ENCODE measurements at places on chromosomes 11 and 22. TPM values are rescaled to one million over a fixed set of nuclear protein-coding genes. Genes with fewer than 3 reads are reported as not detected.

The INS gene
- total RNA-seq: not detected

The FAM118B gene
- 19.0 TPM for total RNA-seq

The MN1 gene
- total RNA-seq: 7.0 TPM

The CRYAB gene
- 7,991 TPM for total RNA-seq

The TMEM134 gene
- total RNA-seq: 77.2 TPM

- no peaks in the 10 kb centered on the region for H3K4me1 ChIP-seq
- H3K36me3 ChIP-seq: no peaks in the 10 kb centered on the region
- peaks cover 28% of the 10 kb centered on the region for H3K27me3 ChIP-seq
- H3K27ac ChIP-seq: no peak overlapping the region
- H3K4me3 ChIP-seq: no peak overlapping the region
- DNase-seq: no peak
Measured at GRCh38 chr11:34575671-34576070, 45.2 kb upstream of the EHF start.

GRCh38 chr11:119173453-119173852 lies 4.9 kb downstream of the NLRX1 start:
- H3K4me3 ChIP-seq: no peak overlapping the region
- peaks cover 5% of the 10 kb centered on the region for H3K4me1 ChIP-seq
- no peak for DNase-seq
- H3K36me3 ChIP-seq: peaks cover 45% of the 10 kb centered on the region
- no peak overlapping the region for H3K27ac ChIP-seq

GRCh38 chr11:73156114-73156513 lies 14.0 kb upstream of the FCHSD2 start:
- no peaks in the 10 kb centered on the region for H3K27me3 ChIP-seq
- no peak for DNase-seq
- no peaks in the 10 kb centered on the region for H3K36me3 ChIP-seq
- H3K27ac ChIP-seq: no peak overlapping the region
- peaks cover 60% of the 10 kb centered on the region for H3K4me1 ChIP-seq
- no peak overlapping the region for H3K4me3 ChIP-seq

- H3K27me3 ChIP-seq: no peaks in the 10 kb centered on the region
- no peak for DNase-seq
- no peaks in the 10 kb centered on the region for H3K36me3 ChIP-seq
- H3K4me1 ChIP-seq: no peaks in the 10 kb centered on the region
Measured at GRCh38 chr22:36934418-36935312, 21.2 kb downstream of the CSF2RB start.

- peak; percentile 88 for DNase-seq
- H3K27ac ChIP-seq: no peak overlapping the region
- H3K4me3 ChIP-seq: no peak overlapping the region
- no peaks in the 10 kb centered on the region for H3K27me3 ChIP-seq
Measured at GRCh38 chr11:16820324-16821092, 82.1 kb downstream of the C11orf58 start.

DNA sequence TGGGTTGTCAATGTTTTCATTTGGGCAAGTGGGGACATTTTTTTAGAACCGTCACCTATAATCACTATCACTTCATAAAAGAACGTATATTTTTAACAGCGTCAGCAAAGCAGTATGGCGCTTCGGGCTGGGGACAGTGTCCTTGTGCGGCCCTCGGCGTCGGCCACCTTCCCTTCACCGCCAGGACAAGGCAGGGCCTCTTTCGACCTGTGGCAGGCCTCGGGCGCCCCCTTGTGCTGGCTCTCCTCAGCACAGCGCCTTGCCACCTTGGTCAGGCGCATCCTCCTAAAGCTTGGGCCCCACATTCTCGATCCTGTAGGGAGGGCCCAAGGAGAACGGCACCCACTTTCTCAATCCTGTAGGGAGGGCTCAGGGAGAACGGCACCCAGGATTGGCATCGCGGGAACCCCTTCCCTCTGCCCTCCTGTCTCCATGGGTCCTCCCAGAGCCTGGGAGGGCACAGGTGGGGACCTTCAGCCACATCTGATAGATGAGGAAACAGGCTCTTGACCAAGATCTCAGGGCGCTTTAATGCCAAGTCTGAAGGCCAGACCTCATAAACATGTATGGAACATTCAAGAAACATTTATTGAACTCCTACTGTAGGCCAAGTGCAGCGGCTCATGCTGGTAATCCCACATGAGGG lies 11.5 kb upstream of the FADD start:
- no peaks in the 10 kb centered on the region for H3K4me1 ChIP-seq
- H3K4me3 ChIP-seq: no peak overlapping the region
- DNase-seq: peak; percentile 74
- no peak overlapping the region for H3K27ac ChIP-seq
- H3K27me3 ChIP-seq: no peaks in the 10 kb centered on the region

- no peaks in the 10 kb centered on the region for H3K4me1 ChIP-seq
- H3K36me3 ChIP-seq: no peaks in the 10 kb centered on the region
- no peak for DNase-seq
- H3K27ac ChIP-seq: no peak overlapping the region
- no peak overlapping the region for H3K4me3 ChIP-seq
- H3K27me3 ChIP-seq: no peaks in the 10 kb centered on the region
Measured at GRCh38 chr11:78838417-78838816, 263.8 kb upstream of the NARS2 start.

GRCh38 chr11:46321757-46322156 lies 25.5 kb upstream of the DGKZ start:
- no peak overlapping the region for H3K4me3 ChIP-seq
- no peak overlapping the region for H3K27ac ChIP-seq
- DNase-seq: no peak

GRCh38 chr22:46115755-46116490 lies 34.4 kb upstream of the PPARA start:
- no peak for DNase-seq
- H3K4me3 ChIP-seq: no peak overlapping the region
- peaks cover 71% of the 10 kb centered on the region for H3K4me1 ChIP-seq
- peak overlapping the region; percentile 67 for H3K27ac ChIP-seq
- H3K36me3 ChIP-seq: peaks cover 31% of the 10 kb centered on the region

GRCh38 chr11:117449111-117449693 lies 121.5 kb downstream of the CEP164 start:
- H3K4me3 ChIP-seq: no peak overlapping the region
- H3K36me3 ChIP-seq: no peaks in the 10 kb centered on the region
- no peaks in the 10 kb centered on the region for H3K27me3 ChIP-seq
- no peak for DNase-seq
- no peaks in the 10 kb centered on the region for H3K4me1 ChIP-seq

DNA sequence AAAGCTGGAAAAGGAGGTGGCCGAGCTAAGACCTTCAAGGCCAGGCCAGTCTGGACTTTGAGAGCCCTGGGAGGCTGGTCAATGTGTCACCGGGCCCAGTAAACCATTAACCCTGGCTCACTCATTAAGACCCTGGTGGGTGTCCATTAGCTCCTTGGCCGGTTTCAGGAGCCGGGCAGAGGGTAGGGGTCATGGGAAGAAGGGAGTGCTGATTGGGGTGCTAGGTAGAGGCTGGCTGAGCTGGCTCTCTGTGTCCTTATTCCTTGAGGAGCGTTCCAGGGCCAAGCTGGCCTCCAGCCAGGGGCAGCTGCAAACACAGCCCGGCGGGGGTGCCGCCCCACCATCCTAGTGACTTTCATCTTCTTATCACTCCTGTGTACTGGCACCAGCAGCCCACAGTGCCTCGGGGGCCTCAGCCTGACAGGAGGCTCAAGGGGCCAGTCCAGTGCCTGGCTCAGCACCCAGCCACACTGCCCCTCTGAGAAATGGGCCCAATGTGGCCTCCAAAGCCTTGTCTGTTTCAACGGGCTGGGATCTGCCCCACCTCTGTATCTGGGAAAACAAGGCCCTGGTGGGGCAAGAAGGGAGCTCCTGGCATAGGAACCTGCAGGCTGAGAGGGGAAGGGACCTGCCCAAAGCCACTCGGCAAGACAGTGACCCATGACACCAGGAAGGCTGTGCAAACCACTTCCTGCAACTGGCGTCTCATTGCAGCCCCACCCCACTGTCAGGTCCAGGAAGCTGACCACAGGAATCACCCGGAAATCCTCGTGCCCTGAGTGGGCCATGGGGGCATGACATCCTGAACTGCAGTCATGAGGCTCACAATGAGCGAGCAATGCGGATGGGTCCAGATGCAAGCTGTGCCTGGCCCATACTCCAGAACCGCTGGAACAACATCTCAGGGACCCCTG lies 15.1 kb upstream of the RGL4 start:
- no peaks in the 10 kb centered on the region for H3K36me3 ChIP-seq
- no peak overlapping the region for H3K27ac ChIP-seq
- H3K4me3 ChIP-seq: no peak overlapping the region

- no peak overlapping the region for H3K27ac ChIP-seq
- no peaks in the 10 kb centered on the region for H3K27me3 ChIP-seq
- no peaks in the 10 kb centered on the region for H3K36me3 ChIP-seq
- H3K4me1 ChIP-seq: no peaks in the 10 kb centered on the region
- no peak for DNase-seq
- H3K4me3 ChIP-seq: no peak overlapping the region
Measured at GRCh38 chr11:32297611-32298011, 137.7 kb downstream of the WT1 start.

- DNase-seq: no peak
- H3K36me3 ChIP-seq: no peaks in the 10 kb centered on the region
- no peak overlapping the region for H3K4me3 ChIP-seq
- H3K27ac ChIP-seq: no peak overlapping the region
Measured at GRCh38 chr11:14310679-14311078, 48.3 kb downstream of the RRAS2 start.

DNA sequence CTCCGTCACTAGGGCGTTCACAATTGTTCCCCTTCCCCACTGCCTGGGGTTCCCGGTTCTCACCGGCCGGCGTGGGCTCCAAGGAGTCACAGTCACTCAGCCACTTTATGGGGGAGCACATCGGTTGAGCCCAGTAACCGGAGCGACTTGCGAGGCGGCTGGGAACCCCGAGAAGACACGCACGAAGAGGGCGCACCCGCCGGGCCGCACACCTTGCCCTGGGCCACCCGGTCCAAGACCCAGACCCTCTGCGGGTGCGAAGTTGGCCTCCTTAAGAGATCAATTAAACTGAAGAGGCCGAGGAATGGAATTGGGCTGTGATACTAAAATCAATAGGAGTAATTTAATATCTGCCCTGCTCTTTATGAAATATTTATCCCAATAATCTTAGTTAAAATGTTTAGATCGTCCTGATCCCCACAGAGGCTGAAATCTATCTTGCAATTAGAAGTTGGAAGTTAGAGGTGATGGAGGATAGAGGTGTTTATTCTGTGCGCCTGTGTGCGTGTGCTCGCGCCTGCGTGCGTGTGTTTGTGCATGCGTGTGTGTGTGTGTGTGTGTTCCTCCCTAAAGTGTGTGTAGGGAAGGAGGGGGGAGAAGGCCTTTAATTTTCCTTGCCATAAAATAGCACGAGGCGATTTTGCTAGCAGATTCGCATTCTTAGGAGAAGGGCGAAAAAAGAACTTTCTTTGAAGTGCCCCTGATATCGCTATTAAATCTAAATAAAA lies 954 bp upstream of the MN1 start:
- H3K36me3 ChIP-seq: peaks cover 4% of the 10 kb centered on the region
- H3K4me1 ChIP-seq: peaks cover 57% of the 10 kb centered on the region
- peaks cover 12% of the 10 kb centered on the region for H3K27me3 ChIP-seq
- H3K4me3 ChIP-seq: peak overlapping the region; percentile 78
- H3K27ac ChIP-seq: peak overlapping the region; percentile 82
- peak; percentile 65 for DNase-seq

DNA sequence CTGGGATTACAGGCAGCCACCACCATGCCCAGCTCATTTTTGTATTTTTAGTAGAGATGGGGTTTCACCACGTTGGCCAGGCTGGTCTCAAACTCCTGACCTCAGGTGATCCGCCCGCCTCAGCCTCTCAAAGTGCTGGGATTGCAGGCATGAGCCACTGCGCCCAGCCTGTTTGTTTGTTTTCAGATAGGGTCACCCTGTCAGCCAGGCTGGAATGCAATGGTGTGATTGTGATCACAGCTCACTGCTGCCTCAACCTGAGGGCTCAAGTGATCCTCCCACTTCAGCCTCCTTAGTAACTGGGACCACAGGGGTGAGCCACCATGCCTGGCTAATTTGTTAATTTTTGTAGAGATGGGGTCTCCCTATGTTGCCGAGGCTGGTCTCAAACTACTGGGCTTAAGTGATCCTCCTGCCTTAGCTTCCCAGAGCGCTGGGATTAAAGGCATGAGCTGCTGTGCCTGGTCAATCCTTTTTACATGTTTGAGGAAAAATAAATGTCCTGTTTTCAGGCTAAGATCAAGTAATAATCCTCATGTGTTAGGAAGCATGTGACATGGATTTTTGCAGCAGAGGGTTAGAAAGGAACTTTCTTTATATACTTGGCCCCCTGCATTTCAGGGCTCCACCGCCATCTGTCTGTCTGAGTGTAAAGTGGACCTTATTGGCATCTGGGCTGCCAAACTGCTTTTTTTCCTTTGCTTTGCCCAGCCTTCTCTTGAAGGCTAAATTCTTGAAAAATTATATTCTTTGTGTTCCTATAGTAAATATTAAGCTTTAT lies 4.8 kb upstream of the SLC3A2 start:
- peaks cover 6% of the 10 kb centered on the region for H3K4me1 ChIP-seq
- no peak overlapping the region for H3K4me3 ChIP-seq
- no peaks in the 10 kb centered on the region for H3K36me3 ChIP-seq
- DNase-seq: no peak
- no peaks in the 10 kb centered on the region for H3K27me3 ChIP-seq

DNA sequence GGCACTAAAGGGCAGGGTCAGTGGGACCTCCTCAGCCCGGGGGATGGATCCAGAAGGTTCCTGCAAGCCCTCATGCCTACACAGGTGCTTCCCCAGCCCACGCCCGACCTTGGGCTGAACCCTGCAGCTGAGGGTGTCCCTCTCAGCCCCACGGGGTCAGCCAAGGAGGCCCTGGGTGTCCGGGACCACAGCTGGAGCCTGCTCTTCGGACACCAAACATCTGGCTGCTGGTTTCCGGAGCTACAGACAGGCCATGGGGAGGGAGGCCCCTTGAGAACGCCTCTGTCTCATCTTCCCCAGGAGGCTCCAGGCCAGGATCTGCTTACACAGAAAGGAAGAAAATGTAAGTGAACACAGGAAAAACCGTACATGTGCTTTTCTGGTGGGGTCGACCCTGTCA lies 355.7 kb downstream of the MN1 start:
- H3K27ac ChIP-seq: no peak overlapping the region
- H3K4me3 ChIP-seq: no peak overlapping the region
- H3K4me1 ChIP-seq: peaks cover 3% of the 10 kb centered on the region
- no peaks in the 10 kb centered on the region for H3K36me3 ChIP-seq
- H3K27me3 ChIP-seq: no peaks in the 10 kb centered on the region
- DNase-seq: peak; percentile 72

GRCh38 chr11:69306821-69307220 lies 12.9 kb downstream of the MYEOV start:
- no peak overlapping the region for H3K27ac ChIP-seq
- no peaks in the 10 kb centered on the region for H3K36me3 ChIP-seq
- peaks cover 5% of the 10 kb centered on the region for H3K4me1 ChIP-seq
- H3K27me3 ChIP-seq: no peaks in the 10 kb centered on the region
- H3K4me3 ChIP-seq: no peak overlapping the region

GRCh38 chr22:35445933-35446332 lies 46.0 kb downstream of the MCM5 start:
- no peaks in the 10 kb centered on the region for H3K27me3 ChIP-seq
- H3K27ac ChIP-seq: no peak overlapping the region
- H3K36me3 ChIP-seq: no peaks in the 10 kb centered on the region
- H3K4me3 ChIP-seq: no peak overlapping the region
- DNase-seq: no peak

All from heart left ventricle (tissue), 16 donors.